Progenitor cell of endocrine pancreas (in vitro differentiated cells): ENCODE measurements at places on chromosomes 4 and X.

DNA sequence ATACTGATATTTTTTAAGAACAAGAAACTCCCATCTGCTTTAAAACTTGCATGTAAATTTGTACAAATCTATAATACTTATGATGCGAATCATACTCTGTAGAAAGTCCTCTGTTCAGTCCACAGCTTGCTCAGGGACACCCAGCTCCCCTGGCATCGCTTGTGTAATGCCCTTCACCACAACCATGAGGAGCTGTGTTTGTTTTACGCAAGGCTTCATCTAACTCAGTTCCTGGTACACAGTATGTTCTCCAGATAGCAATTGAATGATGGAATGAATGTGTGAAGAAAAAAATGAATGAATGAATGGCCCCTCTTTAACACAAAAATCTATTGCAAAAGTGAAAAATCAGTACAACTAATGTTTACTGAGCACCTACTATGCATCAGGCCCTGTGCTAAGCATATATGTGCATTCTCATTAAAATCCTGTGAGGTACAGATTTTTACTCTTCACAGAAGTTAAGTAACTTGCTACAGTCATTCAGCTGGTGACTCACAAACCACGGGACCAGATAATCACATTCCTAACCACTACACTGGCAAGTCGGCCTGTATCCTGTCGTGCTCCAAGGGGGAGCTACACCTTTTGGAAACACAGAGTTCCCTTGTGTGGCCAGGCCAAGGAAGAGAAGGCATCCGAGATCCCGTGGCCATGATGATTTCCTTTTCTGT lies 58.7 kb upstream of the KDR start:
- DNase-seq: no peak

GRCh38 chrX:28639451-28639850 lies 52.2 kb downstream of the IL1RAPL1 start:
- DNase-seq: no peak

DNA sequence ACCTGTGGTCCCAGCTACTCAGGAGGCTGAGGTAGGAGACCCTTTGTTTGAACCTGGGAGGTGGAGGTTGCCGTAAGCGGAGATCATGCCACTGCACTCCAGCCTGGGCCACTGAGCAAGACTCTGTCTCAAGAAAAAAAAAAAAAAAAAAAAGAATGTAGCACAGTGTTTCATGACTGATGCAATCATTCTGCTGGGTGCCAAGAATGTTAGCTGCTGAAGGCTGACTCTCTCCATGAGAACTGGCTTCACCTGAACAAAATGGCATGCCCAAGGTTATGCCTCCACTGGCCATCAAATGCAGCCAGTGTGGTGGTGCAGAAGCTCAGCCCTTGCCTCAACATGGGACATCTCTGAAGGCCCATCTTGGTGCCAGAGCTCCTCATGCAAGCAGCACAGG lies 412.1 kb downstream of the ADAM29 start:
- no peak for DNase-seq

- no peak for DNase-seq
Measured at GRCh38 chr4:86959588-86960500, 25.0 kb downstream of the AFF1 start.
